ENCODE measurements at places on chromosomes 12 and 14.

DNA sequence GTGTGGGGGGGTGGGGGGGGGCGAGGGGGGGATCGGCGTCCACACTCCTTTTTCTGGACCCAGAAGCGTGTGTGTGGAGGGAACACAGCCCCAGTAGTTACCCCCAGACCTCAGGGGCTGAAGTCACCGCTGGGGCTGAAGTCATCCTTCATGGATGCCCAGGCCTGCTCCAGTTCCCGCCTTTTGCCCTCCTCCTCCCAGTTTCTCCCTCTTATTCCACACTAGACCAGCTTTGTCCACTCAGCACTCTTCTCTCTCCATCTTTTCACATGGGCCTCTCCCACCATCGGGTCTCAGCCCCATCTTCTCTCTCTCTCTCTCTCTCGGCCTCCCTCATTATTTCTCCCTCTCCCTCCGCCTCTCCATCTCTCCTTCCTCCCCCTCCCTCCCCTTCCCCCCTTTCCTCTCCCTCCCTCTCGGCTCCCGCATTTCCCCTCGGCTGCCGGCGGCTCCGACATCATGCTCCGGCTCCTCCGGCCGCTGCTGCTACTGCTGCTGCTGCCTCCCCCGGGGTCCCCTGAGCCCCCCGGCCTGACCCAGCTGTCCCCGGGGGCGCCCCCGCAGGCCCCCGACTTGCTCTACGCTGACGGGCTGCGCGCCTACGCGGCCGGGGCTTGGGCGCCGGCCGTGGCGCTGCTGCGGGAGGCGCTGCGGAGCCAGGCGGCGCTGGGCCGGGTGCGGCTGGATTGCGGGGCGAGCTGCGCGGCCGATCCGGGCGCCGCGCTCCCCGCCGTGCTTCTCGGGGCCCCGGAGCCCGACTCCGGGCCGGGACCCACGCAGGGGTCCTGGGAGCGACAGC lies at the start of gene P3H3:
P3H3 (plus strand) TSS at position 426 of the 799 bp plus-strand sequence; CDS start at position 460, 34 bp downstream.
- DNase-seq = no peak

DNA sequence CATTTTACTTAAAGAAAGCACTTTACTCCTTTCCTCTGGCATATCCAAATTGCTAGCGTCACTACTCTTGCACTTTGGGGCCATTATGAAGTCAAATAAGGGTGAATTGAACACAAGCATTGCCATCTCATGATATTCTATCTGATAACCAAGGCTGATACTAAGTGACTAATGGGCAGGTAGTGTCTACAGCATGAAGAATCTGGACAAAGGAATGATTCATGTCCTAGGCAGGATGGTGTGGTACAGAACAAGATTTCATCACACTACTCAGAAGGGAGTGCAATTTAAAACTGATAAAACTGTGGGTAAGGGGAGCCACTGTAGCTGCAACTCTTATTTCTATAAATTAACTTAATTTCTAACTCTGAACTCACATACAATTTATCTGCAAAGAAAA lies 7.7 kb upstream of the SLC6A15 start:
- DNase-seq = no peak

GRCh38 chr14:82224610-82225009 lies 691.0 kb upstream of the SEL1L start:
- DNase-seq = no peak

- DNase-seq = no peak
These were observed 1750.7 kb upstream of the FLRT2 start for GRCh38 chr14:83779266-83779665.

GRCh38 chr14:24988760-24989159 lies 61.2 kb downstream of the STXBP6 start:
- no peak for DNase-seq

GRCh38 chr12:56097738-56098137 lies 6.6 kb upstream of the PA2G4 start:
- DNase-seq = no peak

GRCh38 chr12:359091-359490 lies 30.0 kb downstream of the KDM5A start:
- DNase-seq = no peak

- no peak for DNase-seq
These were observed 29.3 kb downstream of the MYF5 start for GRCh38 chr12:80745851-80746505.

- DNase-seq = no peak
These were observed 245.7 kb downstream of the SLC15A4 start for GRCh38 chr12:128578045-128578444.

GRCh38 chr14:68018598-68018997 lies 199.0 kb downstream of the RAD51B start:
- DNase-seq = no peak

DNA sequence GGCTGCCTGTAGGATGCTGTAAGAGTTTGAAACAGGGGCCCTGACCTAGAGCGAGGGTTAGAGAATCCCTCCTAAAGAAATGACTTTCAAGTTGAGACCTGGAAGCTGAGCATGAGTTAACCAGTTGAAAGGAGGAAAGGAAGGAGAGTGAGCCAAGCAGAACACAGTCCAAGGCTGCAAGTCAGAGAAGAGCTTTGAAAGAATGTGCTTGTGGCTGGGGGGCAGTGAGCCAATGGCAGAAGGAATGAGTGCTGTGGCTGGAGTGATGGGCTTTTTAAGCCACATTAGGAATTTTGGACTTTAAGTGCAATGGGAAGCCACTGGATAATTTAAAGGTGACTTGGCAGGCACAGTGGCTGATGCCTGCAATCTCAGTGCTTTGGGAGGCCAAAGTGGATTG lies 18.1 kb downstream of the CDKN1B start:
- no peak for DNase-seq

GRCh38 chr12:47814539-47815170 lies 5.0 kb downstream of the HDAC7 start:
- DNase-seq = no peak

GRCh38 chr12:22042976-22043669 lies 2.9 kb upstream of the CMAS start:
- DNase-seq = no peak
